A549 treated with dexamethasone at 1 μM for 4 hours (cell line): ENCODE measurements at places on chromosomes 5 and 9. TPM values are rescaled to one million over a fixed set of nuclear protein-coding genes. Genes with fewer than 3 reads are reported as not detected.

The DMRT3 gene
- not detected in 5 replicates for total RNA-seq

The KCNMB1 gene
- not detected in 5 replicates for total RNA-seq

The GNA14 gene
- total RNA-seq: 0.09 TPM in 1 of 5 replicates, not detected in the others

The PFN3 gene
- not detected in 5 replicates for total RNA-seq

The ISCA1 gene
- 44.3 to 51.9 TPM (median 48.2 TPM) in 5 replicates for total RNA-seq

The GRPEL2 gene
- total RNA-seq: 8.4 to 10.1 TPM (median 8.6 TPM) in 5 replicates

The C9 gene
- total RNA-seq: not detected in 5 replicates

The PCDHGC5 gene
- total RNA-seq: 0.03 TPM in 1 of 5 replicates, not detected in the others
